ENCODE measurements at places on chromosomes 5 and 9. TPM values are rescaled to one million over a fixed set of nuclear protein-coding genes. Genes with fewer than 3 reads are reported as not detected.

DNA sequence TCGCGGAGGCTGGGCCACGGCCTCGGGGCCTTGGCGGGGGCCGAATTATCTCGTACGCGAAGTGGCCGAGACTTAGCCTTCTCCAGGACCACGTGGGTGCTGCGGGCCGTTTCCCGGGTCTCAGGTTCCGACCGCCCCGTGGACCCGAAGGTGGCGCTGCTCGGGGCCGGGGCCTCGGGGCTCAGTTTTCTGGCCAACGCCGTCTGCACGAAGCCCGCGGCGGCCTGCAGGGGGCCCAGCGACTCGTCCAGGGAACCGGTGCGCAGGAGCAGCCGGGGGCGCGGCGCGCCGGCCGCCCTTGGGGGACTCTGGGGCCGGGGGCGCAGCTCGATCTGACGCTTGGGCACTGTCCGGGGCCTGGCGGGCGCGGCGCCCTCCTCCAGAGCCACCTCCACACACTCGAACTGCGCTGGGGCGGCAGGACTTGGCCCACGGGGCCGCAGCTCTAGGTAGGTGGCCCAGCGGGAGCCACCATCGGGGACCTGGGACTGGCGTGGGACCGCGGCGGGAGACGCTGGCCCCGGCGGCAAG is 716 bp downstream of the PROB1 start:
- DNase-seq: peak; percentile 65

- DNase-seq: no peak
Measured at GRCh38 chr9:135381762-135382310, 97.7 kb upstream of the PPP1R26 start.

LCN15 gene
- total RNA-seq: not detected

CCNO gene
- 0.15 TPM for total RNA-seq

DNA sequence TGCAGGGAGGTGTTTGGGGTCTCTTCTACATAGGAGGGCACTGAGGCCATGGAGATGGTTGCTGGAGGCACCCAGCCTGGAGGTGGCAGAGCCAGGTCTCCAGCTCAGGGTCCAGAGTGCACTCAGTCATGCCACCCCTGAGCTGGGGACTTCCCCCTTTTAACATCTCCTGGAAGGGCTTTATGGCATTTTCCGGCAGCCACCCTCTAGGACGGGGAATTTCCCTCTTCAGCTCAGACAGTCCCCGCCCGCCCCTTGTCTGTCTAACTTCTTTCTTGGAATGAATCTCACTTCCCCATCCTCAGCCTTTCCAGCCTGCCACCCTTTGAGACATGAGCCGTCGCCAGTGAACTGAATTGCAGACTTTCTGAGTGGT is 49.9 kb downstream of the COL15A1 start:
- DNase-seq: peak; percentile 26

- no peak for DNase-seq
Measured at GRCh38 chr9:124441291-124441690, 9.0 kb upstream of the ADGRD2 start.

GRCh38 chr9:92611621-92612285 is 58.2 kb downstream of the IPPK start:
- no peak for DNase-seq

DNA sequence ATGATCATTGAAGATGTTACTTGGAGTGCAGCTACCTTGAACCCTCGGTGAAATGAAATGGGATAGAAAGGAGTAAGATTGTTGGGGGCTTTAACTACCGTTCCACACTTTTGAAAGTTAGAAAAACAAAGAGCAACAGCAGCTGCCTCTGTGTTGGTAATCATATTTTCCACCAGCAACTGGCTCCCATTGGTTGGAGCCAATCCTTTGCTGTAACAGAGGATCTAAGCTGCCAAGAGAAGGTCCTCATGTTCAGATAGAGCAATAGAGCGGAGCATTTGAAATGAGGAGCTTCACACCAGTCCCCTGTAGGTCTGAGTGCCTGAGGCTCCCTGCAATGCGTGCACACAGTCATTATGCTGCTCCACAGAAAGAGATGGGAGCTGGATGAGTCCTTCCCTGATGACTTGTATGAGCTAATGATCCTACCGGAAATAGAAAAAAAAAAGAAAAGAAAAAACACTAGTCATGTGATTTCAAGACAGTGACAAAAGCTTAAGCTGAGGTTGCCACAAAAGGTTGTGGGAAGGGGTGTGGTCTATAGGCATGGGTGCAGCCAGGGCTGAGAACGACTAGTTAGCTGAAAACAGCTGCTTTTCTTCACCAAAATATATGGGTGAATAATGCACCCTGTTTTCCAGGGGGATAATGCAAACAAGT is 300.7 kb downstream of the MLLT3 start:
- peak; percentile 76 for DNase-seq

- no peak for DNase-seq
Measured at GRCh38 chr9:137353223-137354152, 51.4 kb upstream of the NRARP start.

GRCh38 chr9:1125741-1126140 is 75.6 kb downstream of the DMRT2 start:
- no peak for DNase-seq

ZNF300 gene
- 0.33 TPM for total RNA-seq

TAF11L10 gene
- not detected for total RNA-seq

FAM81B gene
- not detected for total RNA-seq

CER1 gene
- total RNA-seq: not detected

GRCh38 chr9:127051881-127052595 is 70.4 kb downstream of the ANGPTL2 start:
- no peak for DNase-seq

GHR gene
- total RNA-seq: not detected

- no peak for DNase-seq
Measured at GRCh38 chr5:101534491-101535110, 631.5 kb upstream of the ST8SIA4 start.

DNA sequence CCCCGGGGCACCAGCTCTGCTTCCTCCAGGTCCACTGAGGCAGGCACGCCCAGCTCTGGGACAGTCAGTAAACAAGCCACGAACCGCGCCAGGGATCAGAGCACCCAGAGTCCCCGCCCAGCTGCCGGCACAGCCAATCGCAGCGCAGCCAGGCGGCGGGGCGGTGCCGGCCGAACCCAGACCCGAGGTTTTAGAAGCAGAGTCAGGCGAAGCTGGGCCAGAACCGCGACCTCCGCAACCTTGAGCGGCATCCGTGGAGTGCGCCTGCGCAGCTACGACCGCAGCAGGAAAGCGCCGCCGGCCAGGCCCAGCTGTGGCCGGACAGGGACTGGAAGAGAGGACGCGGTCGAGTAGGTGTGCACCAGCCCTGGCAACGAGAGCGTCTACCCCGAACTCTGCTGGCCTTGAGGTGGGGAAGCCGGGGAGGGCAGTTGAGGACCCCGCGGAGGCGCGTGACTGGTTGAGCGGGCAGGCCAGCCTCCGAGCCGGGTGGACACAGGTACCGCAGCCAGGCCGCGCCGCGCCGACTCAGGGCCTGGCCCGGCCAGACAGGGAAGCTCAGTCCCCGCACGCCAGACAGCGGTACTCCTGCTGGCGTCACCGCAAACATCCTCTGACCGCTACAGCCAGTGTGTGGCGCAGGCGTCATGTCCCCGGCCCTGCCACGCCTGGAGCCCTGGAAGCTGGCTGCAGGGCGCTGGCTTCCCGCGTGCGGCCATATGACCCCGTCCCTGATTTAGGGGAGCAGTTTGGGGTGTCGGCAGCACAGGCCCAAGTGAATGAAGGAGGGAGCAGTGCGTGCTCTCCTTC is at the start of gene CTSL:
Gene CTSL, plus strand, starts transcription at position 220 of the 810 bp plus-strand sequence. CDS start 1,485 bp downstream, outside the sequence.
- DNase-seq: peak; percentile 64

CARD9 gene
- total RNA-seq: 1.3 TPM

DNA sequence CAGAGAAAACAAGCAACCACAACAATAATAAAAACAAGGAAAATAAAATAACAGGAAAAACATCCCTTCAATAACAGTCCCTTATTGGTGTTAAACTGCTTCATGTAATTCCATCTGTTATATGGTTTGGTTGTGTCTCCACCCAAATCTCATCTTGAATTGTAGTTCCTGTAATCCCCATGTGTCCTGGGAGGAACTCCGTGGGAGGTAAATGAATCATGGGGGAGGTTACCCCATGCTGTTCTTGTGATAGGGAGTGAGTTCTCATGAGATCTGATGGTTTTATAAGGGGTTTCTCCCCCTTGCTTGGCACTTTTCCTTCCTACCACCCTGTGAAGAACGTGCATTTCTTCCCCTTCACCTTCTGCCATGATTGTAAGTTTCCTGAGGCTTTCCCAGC is 369.8 kb downstream of the TMEM232 start:
- no peak for DNase-seq

- no peak for DNase-seq
Measured at GRCh38 chr9:16715404-16715803, 155.1 kb downstream of the BNC2 start.

- DNase-seq: no peak
Measured at GRCh38 chr5:73759771-73760170, 133.8 kb downstream of the ARHGEF28 start.

GRCh38 chr9:127188396-127188795 is 66.0 kb upstream of the ANGPTL2 start:
- no peak for DNase-seq

- DNase-seq: no peak
Measured at GRCh38 chr5:1354576-1354975, 9.7 kb upstream of the CLPTM1L start.

DNA sequence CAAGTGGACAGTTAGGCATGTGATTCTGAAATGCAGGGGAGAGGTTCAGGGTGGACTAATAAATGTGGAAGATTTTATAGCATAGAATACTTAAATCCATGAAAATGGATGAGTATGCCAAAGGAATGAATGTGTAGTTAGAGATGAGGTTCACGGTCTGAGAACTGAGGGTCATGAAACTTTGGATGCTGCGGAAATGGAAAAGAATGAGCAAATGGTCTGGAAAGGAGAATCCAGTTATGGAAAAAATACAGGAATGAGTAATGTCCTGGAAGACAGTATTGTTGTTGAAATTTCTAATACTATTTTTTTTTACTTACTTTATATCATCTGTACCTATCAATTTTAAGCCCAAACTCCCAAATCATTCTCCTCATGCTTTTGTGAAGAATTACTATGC is 2369.4 kb downstream of the MAT2B start:
- no peak for DNase-seq
